ENCODE measurements at places on chromosomes 1 and 21. TPM values are rescaled to one million over a fixed set of nuclear protein-coding genes. Genes with fewer than 3 reads are reported as not detected.

The OPRD1 gene
- not detected for total RNA-seq

The BTG3 gene
- 46.7 TPM for total RNA-seq

The CFAP141 gene
- not detected for total RNA-seq

The MATN1 gene
- total RNA-seq, result not detected

The FMO2 gene
- not detected for total RNA-seq

The KPRP gene
- total RNA-seq, result not detected

The RIMKLA gene
- total RNA-seq, result not detected

The BMP8B gene
- total RNA-seq, result not detected

The OR14A16 gene
- total RNA-seq, result not detected

The SESN2 gene
- 24.4 TPM for total RNA-seq

The SPSB1 gene
- 66.0 TPM for total RNA-seq

The BTBD8 gene
- total RNA-seq, result 2.4 TPM

The TIE1 gene
- total RNA-seq, result 640 TPM

The RIMS3 gene
- total RNA-seq, result under 0.01 TPM

The AGBL4 gene
- total RNA-seq, result not detected

The RGS8 gene
- total RNA-seq, result not detected

The C1orf94 gene
- not detected for total RNA-seq

The LCE2A gene
- total RNA-seq, result not detected

The PRKAA2 gene
- total RNA-seq, result 1.3 TPM

The WNT9A gene
- total RNA-seq, result 3.7 TPM

The APH1A gene
- 151 TPM for total RNA-seq

The S100A14 gene
- not detected for total RNA-seq

The SMIM1 gene
- total RNA-seq, result 0.82 TPM

The TAGLN2 gene
- total RNA-seq, result 718 TPM

The ATP6V0B gene
- 103 TPM for total RNA-seq

The ERG gene
- total RNA-seq, result 118 TPM

The AZIN2 gene
- total RNA-seq, result 5.1 TPM

The TSPAN2 gene
- total RNA-seq, result 0.68 TPM

The FCRLA gene
- not detected for total RNA-seq

The ATF3 gene
- total RNA-seq, result 21.1 TPM

The VWA5B1 gene
- not detected for total RNA-seq

The CAPN9 gene
- total RNA-seq, result not detected

The CFAP74 gene
- not detected for total RNA-seq

Data from glomerular endothelial cell (primary cell).